ENCODE measurements at places on chromosomes 13 and 19. TPM values are rescaled to one million over a fixed set of nuclear protein-coding genes. Genes with fewer than 3 reads are reported as not detected.

The SELENOV gene
- polyA plus RNA-seq = 0.33 TPM

The CCL25 gene
- polyA plus RNA-seq = 0.28 TPM

The RFPL4AL1 gene
- polyA plus RNA-seq = 1.3 TPM

The FCHO1 gene
- polyA plus RNA-seq = 0.67 TPM

The LILRA2 gene
- polyA plus RNA-seq = 1.0 TPM

The THSD1 gene
- 17.8 TPM for polyA plus RNA-seq

The PDE4C gene
- 8.3 TPM for polyA plus RNA-seq

The TSKS gene
- not detected for polyA plus RNA-seq

The PRMT1 gene
- polyA plus RNA-seq = 200 TPM

The ONECUT3 gene
- not detected for polyA plus RNA-seq

The TMEM221 gene
- 0.76 TPM for polyA plus RNA-seq

The PCSK4 gene
- 1.5 TPM for polyA plus RNA-seq

The SPACA4 gene
- polyA plus RNA-seq = not detected

The PABPC3 gene
- 0.50 TPM for polyA plus RNA-seq

The DLL3 gene
- polyA plus RNA-seq = 0.15 TPM

The EEF2 gene
- 1,743 TPM for polyA plus RNA-seq

The ACP5 gene
- 4.8 TPM for polyA plus RNA-seq

The ICAM5 gene
- polyA plus RNA-seq = not detected

The APOE gene
- polyA plus RNA-seq = 30.7 TPM

The TJP3 gene
- 0.70 TPM for polyA plus RNA-seq

The LRRC4B gene
- 6.2 TPM for polyA plus RNA-seq

The CCNA1 gene
- polyA plus RNA-seq = 0.54 TPM

The C19orf38 gene
- 2.1 TPM for polyA plus RNA-seq

The GRIN3B gene
- polyA plus RNA-seq = 0.05 TPM

All from muscle of arm (tissue), 14 donors.